Lung (tissue), 17 donors: ENCODE measurements at places on chromosomes 1 and 21.

DNA sequence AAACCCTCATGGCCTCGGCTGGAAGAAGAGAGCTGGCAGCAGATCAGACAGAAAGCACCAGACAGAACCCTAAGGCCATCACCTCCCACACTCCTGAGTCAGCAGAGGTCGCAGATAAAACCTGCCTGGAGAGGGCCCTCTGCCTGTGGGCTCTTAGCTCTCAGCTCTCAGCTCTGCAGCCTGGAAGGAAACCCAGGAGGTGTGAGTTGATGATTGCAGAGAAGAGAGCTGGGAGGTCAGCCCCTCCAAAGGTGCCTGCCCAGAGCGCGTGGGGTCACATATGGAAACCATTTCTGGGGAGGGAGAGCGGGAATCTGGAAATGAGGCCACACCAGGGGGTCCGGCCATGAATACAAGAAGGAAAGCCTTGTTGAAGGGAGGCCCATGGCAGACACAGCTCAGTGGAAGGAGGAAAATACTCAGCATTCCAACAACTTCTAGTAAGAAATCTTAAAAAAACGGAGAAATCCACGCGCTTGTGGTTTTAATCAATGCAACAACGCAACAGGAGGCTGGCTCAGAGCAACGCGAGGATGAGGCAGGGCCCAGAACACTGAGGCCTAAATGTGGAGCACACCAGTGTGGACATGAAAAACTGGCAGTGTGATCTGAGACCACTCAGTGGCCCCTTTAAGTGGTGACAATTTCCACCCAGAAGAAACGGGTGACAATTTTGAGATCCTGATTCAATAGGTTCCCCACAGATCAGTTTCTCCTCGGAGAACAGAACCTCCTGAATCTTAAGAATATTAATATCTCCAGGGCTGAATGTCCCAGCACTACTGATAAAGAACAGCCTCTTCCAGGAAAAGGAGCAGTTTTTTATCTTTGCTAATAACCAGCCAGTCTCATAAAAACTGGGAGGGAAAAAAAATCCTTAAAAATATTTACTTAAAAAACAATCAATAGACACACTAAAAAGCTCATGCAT is 45.7 kb downstream of the PSMG1 start:
- H3K36me3 ChIP-seq, result no peaks in the 10 kb centered on the region
- no peak overlapping the region for H3K4me3 ChIP-seq
- H3K27ac ChIP-seq, result no peak overlapping the region
- H3K27me3 ChIP-seq, result no peaks in the 10 kb centered on the region

DNA sequence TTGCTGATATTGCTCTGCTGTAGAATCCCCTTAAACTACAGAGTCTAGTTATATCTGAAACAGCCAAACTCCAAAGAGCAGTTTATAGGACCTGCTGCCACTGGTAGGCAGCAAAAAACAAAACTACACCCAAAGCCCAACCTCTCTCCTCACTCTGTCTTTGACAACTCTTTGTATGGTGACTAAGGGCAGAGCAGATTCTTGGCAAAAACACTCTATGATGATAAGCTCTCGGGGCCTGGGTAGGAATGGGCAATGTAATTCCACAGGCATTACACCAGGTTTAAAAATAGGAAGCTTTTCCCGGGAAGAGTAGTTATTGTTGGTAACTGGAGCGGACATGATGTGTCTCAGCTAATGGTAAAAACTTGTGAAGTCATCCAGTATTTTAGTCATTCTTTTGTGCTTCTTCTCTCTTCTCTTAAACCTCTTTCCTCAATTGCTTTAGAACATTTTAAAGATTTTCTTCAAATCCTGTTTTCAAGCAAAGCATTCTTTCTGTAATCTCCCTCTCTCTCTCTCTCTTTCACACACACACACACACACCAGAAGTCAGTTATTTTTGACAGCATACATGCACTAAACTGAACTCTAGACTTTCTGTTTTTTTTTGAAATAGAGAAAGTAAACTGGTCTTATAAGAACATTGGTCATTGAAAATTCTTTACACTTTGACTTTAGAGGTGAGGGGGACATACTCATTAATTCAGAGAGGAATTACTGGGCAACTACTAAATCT is 193.5 kb downstream of the PAPPA2 start:
- peak; percentile 2 for DNase-seq
- peak overlapping the region; percentile 96 for H3K27ac ChIP-seq
- H3K4me3 ChIP-seq, result no peak overlapping the region
- no peaks in the 10 kb centered on the region for H3K4me1 ChIP-seq
- no peaks in the 10 kb centered on the region for H3K36me3 ChIP-seq

DNA sequence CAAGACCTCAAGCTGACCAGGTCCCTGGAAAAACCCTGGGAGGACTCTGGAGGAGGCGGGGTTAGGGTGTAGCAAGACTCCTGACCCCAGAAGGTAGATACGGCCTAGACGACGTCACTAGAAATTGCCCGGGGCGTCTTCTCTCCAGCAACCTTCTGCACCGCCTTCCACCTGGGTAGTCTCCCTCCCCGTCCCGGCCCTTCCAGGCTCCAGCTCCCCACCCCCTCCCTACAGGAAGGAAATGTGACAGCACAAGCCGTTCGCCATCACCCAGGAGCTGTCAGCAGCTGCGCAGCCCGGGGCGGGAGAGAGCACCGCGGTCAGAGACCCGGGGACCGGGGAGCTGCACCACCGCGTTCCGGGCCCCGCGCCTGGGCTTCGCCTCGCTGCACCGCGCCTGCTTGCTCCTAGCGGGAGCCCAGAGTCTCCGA is 20.0 kb downstream of the SERTAD4 start:
- H3K27ac ChIP-seq, result no peak overlapping the region
- H3K27me3 ChIP-seq, result no peaks in the 10 kb centered on the region
- H3K4me1 ChIP-seq, result peaks cover 24% of the 10 kb centered on the region
- DNase-seq, result peak; percentile 34
- no peak overlapping the region for H3K4me3 ChIP-seq
- no peaks in the 10 kb centered on the region for H3K36me3 ChIP-seq

GRCh38 chr21:42016364-42016985 is 6.3 kb upstream of the ZBTB21 start:
- no peaks in the 10 kb centered on the region for H3K36me3 ChIP-seq
- DNase-seq, result no peak
- peaks cover 4% of the 10 kb centered on the region for H3K27me3 ChIP-seq
- H3K27ac ChIP-seq, result no peak overlapping the region

- DNase-seq, result no peak
- peak overlapping the region; percentile 23 for H3K27ac ChIP-seq
- no peaks in the 10 kb centered on the region for H3K4me1 ChIP-seq
- no peaks in the 10 kb centered on the region for H3K27me3 ChIP-seq
Observed at GRCh38 chr1:206924592-206925105, 2.9 kb upstream of the FCMR start.

DNA sequence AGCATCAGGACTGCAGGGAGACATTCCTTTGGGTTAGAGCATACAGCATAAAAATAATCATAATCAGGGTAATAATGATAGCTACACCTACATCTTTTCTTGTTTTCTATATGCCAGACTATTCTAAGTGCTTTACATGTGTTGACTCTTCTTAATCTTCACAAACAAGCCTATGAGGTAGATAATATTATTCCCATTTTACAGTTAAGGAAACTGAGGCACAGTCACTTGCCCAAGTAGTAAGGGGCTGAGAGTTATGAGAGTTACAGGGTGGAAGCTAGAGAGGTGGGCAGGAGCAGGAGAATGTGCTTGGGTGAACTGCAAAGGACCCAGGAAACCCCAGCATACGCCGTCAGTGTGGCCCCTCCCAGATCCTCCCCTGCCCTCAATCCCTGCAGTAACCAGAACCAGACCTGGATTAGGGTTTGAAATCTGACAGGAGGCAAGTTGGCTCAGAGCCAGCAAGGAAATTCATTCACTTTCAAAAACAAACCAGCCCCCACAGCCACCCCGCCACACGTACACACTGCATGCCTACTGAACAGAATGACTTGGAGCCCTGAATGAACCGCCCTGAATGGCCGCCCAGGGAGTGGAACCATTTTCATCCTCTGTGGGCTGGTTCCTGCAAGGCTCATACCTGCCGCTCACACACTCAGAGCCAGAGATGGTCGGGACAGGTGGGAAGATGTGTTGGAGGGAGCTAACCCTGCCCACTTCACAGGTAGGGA is 126.1 kb downstream of the TRABD2B start:
- DNase-seq, result peak; percentile 46
- peaks cover 22% of the 10 kb centered on the region for H3K4me1 ChIP-seq
- H3K27ac ChIP-seq, result no peak overlapping the region
- no peak overlapping the region for H3K4me3 ChIP-seq
- H3K36me3 ChIP-seq, result no peaks in the 10 kb centered on the region

- peaks cover 19% of the 10 kb centered on the region for H3K4me1 ChIP-seq
- H3K36me3 ChIP-seq, result peaks cover 34% of the 10 kb centered on the region
- H3K4me3 ChIP-seq, result no peak overlapping the region
- H3K27me3 ChIP-seq, result no peaks in the 10 kb centered on the region
- no peak overlapping the region for H3K27ac ChIP-seq
Observed at GRCh38 chr1:28577738-28578536, 14.1 kb upstream of the RAB42 start.

GRCh38 chr1:89608319-89608983 is 24.5 kb upstream of the LRRC8C start:
- no peaks in the 10 kb centered on the region for H3K4me1 ChIP-seq
- no peak overlapping the region for H3K27ac ChIP-seq
- no peak overlapping the region for H3K4me3 ChIP-seq
- DNase-seq, result no peak

GRCh38 chr1:12316331-12316730 is 86.5 kb downstream of the VPS13D start:
- H3K27ac ChIP-seq, result no peak overlapping the region
- H3K36me3 ChIP-seq, result peaks cover 37% of the 10 kb centered on the region
- no peak for DNase-seq
- no peaks in the 10 kb centered on the region for H3K4me1 ChIP-seq

DNA sequence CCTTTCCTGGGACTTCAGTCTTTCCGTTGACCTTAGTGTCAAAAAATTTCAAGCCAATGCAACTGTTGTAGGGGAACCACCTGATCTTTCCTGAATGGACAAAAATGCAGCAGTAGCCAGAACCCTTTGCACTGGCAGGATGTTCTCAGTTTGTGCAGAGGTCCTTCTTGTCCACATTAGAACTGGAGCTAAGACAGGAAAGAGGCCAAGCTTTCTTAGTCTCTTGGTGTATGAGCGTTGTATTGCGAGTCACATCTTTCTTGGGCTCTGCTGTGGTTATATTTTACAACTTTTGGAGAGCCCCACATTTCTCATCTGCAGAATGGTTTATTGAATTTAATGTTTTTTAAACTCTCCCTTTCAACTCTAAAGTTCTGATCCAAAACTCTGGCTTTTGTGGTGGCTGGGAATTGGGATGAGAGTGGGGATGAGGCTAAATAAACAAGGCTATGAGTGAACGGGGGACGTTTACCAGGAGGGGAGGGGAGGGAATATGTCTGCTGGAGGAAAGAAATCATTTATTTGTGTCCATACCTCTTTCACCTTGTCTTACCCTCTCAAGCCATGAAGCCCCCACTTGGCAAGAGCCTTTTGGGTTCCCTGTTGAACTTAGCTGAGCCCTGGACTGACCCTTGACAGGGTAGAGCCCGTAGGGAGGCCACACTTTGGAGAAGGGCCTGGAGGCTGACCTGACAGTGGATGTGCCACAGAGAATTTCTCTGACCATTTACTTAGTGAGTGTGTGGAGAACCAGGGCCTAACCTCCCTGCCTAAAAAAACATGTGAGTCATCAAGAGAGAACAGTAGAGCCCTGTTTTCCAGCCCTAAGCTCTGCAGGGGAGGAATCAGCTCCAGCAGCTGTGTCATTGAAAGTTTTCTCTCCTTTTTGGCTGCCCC is 586 bp downstream of the CHI3L2 start:
- no peak for DNase-seq
- no peak overlapping the region for H3K27ac ChIP-seq
- no peaks in the 10 kb centered on the region for H3K4me1 ChIP-seq
- no peak overlapping the region for H3K4me3 ChIP-seq
- H3K27me3 ChIP-seq, result no peaks in the 10 kb centered on the region
- no peaks in the 10 kb centered on the region for H3K36me3 ChIP-seq

DNA sequence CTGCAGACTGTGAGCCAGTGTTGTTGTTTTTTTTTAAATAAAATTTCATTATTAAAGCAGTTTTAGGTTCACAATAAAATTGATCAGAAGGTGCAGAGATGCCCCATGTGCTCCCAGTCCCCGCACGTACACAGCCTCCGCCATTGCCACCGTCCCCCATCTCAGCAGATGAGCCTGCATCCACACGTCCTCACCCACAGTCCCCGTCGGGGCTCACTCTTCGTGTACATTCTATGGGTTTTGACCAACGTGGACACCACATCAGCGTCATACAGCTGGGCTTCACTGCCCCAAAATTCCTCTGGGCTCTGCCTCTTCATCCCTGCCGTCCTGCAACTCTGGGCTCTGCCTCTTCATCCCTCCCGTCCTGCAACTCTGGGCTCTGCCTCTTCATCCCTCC is 11.6 kb upstream of the ARHGEF16 start:
- peaks cover 3% of the 10 kb centered on the region for H3K27me3 ChIP-seq
- H3K36me3 ChIP-seq, result no peaks in the 10 kb centered on the region
- no peak for DNase-seq

DNA sequence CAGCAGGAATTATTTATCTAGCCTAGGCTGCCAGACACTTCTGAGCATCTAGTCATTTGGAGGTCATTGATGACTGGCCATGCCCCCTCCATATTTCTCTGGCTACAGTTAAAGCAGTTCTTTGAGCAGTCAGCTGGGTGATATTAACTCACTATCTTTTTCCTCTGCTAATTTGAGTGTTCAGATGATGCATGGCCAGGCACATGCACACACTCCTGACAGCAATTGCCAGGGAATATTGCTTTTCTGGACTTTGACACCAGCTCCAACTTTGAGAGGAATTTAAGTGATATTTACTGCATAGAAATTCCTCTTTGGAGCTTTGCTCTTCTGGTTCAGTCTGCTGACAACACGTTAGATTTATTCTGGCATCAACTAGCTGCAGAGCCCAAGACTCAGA is 52.6 kb downstream of the CD247 start:
- DNase-seq, result no peak
- H3K27ac ChIP-seq, result no peak overlapping the region
- H3K4me1 ChIP-seq, result no peaks in the 10 kb centered on the region
- H3K4me3 ChIP-seq, result no peak overlapping the region
- no peaks in the 10 kb centered on the region for H3K36me3 ChIP-seq

DNA sequence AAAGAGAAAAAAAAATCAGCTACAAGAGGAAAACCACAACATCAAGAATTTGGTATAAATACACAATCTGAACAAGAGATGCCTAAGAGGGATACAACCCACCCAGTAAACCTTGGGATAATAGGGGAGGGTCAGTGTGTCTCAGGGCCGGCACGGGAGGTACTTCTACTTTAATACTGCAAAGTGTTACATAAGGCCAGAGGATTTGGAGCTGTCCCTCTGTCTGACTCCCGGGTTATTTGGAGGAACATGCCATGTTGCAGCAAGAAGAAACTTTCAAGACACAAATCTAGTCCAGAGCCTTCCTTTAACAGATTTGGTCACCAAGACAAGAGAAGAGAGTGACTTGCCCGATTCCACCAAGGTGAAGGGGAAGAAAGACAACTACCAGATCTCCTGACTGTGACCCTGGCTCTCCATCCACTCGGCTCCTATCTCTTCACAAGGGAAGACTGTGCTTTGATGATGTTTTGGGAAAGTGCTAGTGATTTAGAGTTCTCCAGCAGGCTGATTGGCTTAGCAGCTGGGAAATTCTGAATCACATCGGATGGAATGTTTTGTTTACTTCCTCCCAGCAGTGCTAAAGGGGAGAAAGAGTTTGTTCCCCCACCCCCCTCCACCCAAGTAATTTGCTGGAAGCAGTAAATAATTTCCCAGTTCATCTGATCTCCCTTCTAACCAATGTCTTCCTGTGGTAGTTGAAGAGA is 29.3 kb downstream of the SGIP1 start:
- no peak overlapping the region for H3K4me3 ChIP-seq
- peak; percentile 99 for DNase-seq
- no peaks in the 10 kb centered on the region for H3K36me3 ChIP-seq
- peak overlapping the region; percentile 82 for H3K27ac ChIP-seq
- no peaks in the 10 kb centered on the region for H3K27me3 ChIP-seq

- H3K4me1 ChIP-seq, result no peaks in the 10 kb centered on the region
- H3K27me3 ChIP-seq, result no peaks in the 10 kb centered on the region
- no peak overlapping the region for H3K27ac ChIP-seq
- no peak overlapping the region for H3K4me3 ChIP-seq
Observed at GRCh38 chr1:218139761-218140160, 145.3 kb upstream of the RRP15 start.
